ENCODE measurements at places on chromosomes 5 and 9.

- DNase-seq: no peak
Measured at GRCh38 chr9:113572076-113572861, 108.7 kb downstream of the RGS3 start.

DNA sequence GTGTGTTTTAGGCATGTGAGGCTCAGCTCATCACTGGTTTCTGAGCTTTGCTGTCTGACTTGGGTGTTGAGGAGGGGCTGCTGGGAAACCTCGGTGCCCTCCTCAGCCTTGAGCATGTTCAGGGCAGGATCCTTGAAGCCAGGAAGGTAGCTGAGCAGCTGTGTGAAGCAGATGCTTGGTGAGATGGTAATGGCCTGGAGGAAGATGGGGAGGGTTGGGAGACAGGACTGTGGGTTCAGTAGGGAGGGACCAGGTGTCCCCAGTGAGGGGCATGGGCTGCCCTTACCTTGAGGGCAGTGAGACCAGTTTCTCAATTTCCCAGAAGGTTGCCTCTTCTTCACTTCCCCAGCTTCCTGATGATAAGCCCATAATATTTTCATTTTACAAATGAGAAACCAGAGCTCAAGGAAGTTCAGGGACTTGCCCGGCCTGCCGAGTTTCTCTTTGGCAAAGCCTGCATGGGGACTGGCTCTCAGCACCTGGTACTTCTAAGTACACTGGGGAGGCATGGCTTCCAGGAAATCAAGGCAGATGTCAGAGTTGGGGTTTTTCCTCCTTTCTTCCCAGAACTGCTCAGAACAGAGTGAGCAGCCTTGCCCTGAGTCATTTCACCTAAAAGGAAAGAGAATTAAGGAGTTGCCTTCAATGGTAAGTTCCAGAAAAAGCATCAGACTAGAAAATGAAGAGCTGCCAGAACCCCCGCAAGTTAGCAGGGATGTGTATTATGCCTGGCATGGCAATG is 225.7 kb downstream of the MAST4 start:
- peak; percentile 72 for DNase-seq

GRCh38 chr9:111821006-111821528 is 26.3 kb upstream of the SHOC1 start:
- DNase-seq: no peak

DNA sequence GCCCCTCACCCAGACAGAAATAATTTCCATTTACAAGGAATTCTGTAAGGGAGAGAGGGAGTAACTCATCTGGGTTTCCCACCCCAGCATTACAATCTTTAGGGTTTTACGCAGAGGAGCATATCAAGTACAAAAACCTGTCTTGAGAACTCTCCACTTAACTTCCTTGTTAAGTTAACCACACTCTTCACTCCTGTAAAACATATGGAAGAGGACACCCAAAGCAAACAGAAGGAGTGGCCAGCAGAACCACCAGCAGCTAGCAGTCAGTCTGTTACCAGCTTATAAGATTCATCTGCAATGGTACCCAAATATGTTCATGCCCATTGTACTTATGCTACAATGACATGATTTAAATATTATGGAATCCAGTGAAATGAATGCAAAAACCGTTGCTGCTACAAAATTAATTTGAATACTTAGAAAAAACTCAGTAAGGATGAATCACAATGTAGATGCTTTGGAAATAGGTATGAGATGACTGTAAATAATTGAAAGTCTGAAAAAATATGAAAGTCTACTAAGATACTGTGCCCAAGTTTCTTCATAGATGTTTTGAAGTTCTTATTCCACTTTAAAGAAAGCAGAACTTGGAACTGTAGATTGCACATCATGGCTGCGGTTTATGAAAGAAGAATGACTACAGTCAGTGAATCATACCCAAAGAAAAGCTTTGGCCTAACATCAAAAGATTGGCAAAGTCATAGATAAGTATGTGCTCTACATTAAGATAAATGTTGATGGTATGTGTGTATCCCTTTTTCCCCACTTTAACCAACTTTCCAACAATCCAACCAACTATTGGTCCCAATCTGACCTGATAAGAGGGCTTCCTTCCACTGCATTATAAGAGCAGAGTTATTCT is 233.6 kb downstream of the ACTL7B start:
- DNase-seq: no peak

- no peak for DNase-seq
Measured at GRCh38 chr5:100520348-100520747, 14.8 kb upstream of the FAM174A start.

- no peak for DNase-seq
Measured at GRCh38 chr5:96756985-96757384, 50.8 kb downstream of the ERAP1 start.

GRCh38 chr5:35319333-35320002 is 89.2 kb upstream of the PRLR start:
- DNase-seq: peak; percentile 7

GRCh38 chr5:53039855-53040254 is 50.7 kb downstream of the ITGA2 start:
- DNase-seq: no peak

GRCh38 chr5:137792303-137792702 is 38.1 kb upstream of the HNRNPA0 start:
- no peak for DNase-seq
